Tongue (tissue), 3 donors: ENCODE measurements at places on chromosomes 5 and 9. TPM values are rescaled to one million over a fixed set of nuclear protein-coding genes. Genes with fewer than 3 reads are reported as not detected.

- DNase-seq: no peak
These were observed 814.2 kb upstream of the GRAMD2B start for GRCh38 chr5:125609011-125609410.

- DNase-seq: no peak
These were observed 31.8 kb downstream of the DMRT3 start for GRCh38 chr9:1008216-1008615.

DNA sequence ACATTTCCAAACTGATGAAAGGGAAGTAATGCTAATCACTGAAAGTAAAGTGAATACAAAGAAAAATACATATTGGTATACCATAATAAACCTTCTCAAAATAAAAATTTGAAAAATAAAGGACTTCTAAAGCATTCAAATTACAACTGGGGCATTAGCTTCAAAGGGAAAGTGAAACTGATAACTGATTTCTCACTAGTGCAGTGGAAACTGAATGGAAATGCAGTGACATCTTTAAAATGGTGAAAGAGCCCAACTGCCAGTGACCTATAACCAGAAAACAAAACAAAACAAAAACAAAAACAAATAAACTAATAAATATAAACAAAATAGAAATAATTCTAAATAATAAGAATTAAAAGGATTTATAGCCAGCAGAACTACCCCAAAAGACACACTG lies 297.5 kb upstream of the GRIN3A start:
- no peak for DNase-seq

The PCDHA9 gene
- 0.10 TPM for total RNA-seq

The IFNA2 gene
- not detected for total RNA-seq
